ENCODE measurements at places on chromosomes 3 and 15. TPM values are rescaled to one million over a fixed set of nuclear protein-coding genes. Genes with fewer than 3 reads are reported as not detected.

GRCh38 chr15:47355759-47356158 is 361.5 kb upstream of the SEMA6D start:
- DNase-seq = no peak

GRCh38 chr3:11545186-11545851 is 98.4 kb downstream of the VGLL4 start:
- no peak for DNase-seq

DNA sequence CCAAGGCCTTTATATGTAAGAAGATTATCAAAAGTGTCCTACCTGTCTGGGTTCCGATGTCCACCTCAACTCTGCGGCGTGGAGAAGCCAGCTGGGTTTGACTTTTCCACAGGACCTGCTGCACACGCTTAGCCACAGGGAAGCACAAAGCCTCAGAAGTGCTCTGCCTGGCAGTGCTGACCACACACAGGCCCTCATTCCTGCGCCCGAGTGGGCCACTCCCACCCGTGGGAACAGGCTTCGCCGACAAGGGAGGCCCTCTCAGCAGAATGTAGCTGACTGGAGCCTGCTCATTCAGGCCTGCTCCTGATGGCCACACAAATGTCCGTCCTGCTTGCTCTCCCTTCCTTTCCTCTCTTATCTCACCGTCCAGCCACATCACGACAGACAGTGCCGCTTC is 221.4 kb upstream of the LRRN1 start:
- no peak for DNase-seq

GRCh38 chr3:38031022-38031994 is 1.9 kb upstream of the PLCD1 start:
- no peak for DNase-seq

DNA sequence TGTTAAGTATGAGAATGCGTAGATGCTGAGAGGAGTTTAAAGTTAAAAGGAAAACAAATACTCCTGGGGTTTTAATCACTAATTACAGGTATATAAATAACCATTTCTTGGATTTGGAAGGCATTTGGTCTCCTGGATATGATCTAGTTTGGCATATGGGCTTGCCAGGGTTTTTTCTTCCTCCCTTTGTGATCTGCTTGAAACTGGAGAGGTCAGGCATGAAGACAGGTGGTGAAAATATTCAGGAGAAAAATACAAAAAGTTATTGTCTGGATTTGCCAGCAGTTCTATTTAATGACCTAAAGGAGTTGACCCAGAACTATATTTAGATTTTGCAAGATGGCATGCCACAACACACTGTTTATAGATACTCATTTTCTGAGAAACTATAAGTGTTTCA is 136.3 kb downstream of the DIPK2A start:
- DNase-seq = no peak

Gene ST3GAL6
- total RNA-seq = 1.4 TPM

- peak; percentile 98 for DNase-seq
Observed at GRCh38 chr15:91561371-91562100, 292.0 kb upstream of the SLCO3A1 start.

Gene KIF15
- 10.8 TPM for total RNA-seq

- DNase-seq = peak; percentile 58
Observed at GRCh38 chr15:85785887-85786780, 8.6 kb downstream of the KLHL25 start.

GRCh38 chr3:171960159-171960558 is 79.2 kb upstream of the FNDC3B start:
- no peak for DNase-seq

DNA sequence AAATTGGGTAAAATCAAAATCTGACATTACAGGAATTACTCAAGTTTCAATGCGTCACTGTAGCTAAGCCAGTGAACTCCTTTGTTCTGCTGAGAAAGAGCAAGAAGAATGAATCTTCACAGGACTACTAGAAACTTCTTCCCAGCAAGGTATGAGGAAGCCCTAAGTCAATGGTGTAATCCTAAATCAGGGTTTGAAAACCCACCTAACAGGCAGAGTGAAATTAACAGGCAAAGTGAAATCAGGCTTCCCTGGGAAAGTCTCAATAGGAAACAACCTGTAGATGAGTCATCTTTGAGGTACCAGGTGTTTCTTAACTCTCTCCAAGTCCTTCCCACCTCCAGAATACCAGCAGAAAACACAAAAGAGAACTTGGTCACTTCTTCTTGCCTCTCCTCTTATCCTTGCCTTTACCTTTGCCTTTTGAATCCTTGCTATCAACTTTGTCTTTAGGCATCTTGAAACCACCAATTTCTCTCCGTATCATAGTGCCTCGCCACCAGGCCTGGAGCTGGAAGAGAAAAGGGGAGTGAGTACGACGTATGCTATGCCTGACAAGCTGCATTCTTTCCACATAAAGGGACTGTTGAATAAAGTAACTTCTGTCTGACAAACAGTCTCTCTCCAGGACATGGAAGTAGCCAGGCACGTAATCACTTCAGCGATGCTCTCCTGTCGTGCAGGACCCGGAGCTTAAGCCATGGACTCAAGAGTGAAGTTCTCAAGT is 60.6 kb upstream of the RPL35A start:
- DNase-seq = no peak

Gene PSTPIP1
- 0.36 TPM for total RNA-seq

- DNase-seq = peak; percentile 24
Observed at GRCh38 chr15:43845421-43845820, 18.6 kb downstream of the WDR76 start.

DNA sequence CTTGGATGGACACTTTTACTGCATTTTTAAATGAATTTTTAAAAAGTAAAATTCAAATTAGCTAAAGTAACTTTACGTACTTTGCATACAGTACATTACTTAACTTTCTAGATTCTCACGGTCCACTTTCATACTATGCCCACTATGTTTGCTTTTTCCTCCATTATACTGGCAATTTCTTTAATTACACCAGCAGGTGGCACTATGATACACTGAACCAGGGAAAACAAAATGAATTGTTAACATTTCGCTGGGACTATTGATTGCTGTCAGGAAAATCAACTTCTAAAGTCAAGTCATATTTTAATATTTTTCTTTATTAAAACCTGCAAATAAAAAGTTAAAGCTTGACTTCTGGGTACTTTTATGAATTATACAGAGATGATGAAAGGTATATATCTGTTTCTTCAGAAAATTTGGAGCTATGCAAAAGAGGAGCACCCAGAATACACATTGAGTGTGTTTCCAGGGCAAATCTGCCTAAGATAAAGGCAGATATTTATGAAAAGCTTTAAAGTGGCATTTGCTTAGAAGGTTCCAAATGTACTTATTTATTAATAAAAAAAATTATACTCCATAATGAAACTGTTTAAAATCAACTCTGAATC is 21.8 kb upstream of the POU1F1 start:
- DNase-seq = peak; percentile 32

- DNase-seq = no peak
Observed at GRCh38 chr15:29126821-29127461, 142.7 kb downstream of the NSMCE3 start.

- DNase-seq = no peak
Observed at GRCh38 chr3:157029365-157029790, 130.6 kb downstream of the CCNL1 start.

- no peak for DNase-seq
Observed at GRCh38 chr15:58748852-58749531, 515 bp downstream of the ADAM10 start.

DNA sequence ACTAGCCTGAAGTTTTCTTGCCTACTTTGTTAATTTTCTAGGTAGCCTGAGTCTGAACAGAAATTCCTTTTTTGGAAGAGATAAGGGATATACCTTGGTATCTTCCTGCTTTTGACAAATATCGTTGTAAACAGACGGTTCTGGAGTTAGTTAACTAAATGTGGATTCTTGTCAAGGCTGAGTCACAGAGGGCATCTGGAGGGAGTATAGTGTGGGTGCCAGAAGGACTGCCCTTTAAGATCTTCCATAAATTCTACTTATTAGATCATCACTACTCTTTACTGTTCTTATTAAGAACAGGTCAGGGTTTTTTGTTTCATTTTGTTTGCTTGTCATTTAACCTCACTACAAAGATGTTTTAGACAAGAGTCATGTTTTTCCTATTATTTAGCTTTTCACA is 125.3 kb upstream of the SKOR1 start:
- DNase-seq = no peak

Gene TRA2B
- total RNA-seq = 208 TPM

DNA sequence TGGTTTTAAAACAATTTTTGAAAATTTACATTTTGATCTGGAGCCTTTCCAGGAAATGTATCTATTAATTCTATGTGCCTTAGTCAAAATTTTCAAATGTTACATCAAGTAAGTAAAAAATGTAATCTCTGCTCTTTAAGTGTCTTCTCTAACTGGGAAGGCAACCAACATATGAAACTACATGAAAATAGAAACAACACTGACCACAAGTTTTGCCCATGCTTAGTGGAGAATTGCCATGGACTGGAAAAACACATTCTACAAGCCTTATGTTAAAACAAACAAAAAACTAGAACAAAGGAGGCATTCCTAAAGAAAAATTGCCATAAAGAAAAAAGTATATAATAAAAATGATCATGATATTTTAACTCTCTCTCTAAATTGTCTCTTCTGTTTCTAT is 75.9 kb upstream of the SPRED1 start:
- no peak for DNase-seq

- no peak for DNase-seq
Observed at GRCh38 chr3:188240189-188240981, 86.4 kb downstream of the LPP start.

- DNase-seq = no peak
Observed at GRCh38 chr3:150653110-150653561, 50.0 kb downstream of the SELENOT start.

GRCh38 chr15:82183121-82184031 is 79.2 kb downstream of the EFL1 start:
- peak; percentile 96 for DNase-seq

DNA sequence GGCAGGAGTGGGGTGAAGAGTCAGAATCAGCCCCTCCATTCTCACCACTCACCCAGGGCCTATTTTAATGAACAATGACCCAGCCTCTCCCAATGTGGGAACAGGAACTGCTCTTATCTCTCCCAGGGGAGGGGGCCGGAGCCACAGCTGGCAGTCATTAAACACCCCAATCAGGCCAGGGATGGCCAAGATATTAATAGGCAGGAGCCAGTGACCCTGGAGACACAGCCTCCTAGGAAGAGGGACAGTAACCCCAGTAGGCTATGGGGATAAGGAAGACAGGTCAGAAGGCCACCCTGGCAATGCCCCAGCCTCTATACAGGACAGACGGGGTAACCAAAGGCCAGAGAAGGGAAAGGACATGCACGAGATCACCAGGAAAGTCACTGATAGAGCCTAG is 38.6 kb downstream of the VIPR1 start:
- no peak for DNase-seq

GRCh38 chr15:87207990-87208580 is 1048.5 kb downstream of the NTRK3 start:
- DNase-seq = peak; percentile 25

Gene ROPN1
- total RNA-seq = not detected

DNA sequence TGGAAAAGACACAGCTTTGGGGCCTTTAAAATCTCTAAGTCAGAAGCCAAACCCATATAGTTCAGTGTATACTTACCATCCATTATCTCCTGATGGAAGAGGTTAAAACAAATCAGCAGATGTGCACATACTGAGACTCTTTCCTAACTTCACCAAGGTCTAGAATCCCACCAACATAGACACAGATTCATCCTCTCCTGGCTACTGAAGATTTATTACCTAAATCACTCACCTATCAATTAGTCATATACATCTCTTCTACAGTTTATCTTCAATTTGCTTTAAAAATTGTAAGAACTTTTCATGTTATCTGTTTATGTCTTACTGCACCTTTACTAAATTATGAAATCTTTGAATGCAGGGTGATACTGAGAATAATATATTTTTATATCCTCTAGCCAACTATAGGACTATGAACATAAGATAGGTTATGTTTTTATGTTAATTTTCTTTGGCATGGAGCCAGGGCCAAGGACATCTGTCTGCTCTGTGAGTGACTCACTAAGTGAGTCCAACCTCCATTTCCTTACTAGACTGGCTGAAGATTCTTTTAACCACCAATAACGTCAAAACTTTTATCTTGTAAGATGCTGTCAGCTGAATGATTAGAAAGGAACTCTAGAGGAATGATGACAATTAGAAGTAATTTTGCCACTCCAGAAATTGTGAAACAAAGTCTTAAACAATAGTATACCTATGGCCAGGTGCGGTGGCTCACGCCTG is 397.6 kb downstream of the FOXP1 start:
- DNase-seq = peak; percentile 82

DNA sequence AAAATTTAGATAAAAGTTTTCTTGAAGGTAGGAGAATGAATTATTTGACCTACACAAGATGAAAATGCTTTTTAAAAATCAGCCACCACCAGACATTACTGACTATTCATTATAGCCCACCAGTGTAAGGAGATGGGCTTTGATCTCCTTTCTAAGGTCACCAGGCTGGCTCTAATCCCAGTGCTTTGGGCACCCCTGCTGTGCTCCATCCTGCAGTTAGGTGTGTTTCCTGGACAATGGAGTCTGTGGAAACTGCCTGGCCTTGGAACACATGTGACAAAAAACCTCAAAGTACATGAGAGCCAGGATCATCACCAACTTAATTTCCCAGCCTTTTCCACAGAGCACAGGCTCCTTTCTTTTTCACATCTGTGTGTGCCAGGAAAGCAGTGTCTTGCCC is 260.9 kb downstream of the CHST2 start:
- no peak for DNase-seq

DNA sequence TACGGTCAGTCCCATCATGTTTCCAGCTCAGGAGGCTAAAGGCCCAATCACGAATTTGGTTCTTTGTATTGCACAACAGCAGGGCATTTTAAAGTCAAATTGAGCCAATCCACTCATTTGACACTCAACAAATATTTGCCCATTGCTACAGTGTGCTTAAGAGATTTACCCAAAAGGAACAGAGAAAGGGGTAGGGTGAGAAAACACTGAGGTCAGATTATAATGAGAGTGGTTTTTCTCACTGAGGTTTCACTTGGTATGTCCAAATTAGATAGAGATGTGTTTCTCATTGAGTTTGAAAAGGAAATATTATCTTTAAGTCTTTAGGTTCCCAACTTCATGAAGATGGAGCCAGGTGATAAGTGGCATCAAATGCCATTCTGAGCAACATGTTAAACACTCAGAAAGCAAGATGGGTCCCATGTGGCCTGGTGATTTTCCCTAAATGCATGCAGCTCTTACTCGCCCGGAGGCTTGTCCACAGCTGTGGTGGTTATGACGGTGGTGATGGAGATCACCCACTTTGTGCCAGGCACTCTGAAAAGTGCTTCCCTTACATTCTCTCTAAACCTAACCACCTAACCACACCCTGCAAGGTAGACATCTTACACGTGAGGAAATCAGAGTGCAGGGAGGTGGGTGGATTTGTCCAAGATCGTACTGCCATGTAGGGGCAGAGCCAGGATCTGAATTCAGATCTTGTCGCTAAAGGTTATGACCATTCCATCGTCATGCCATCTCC is 31.2 kb upstream of the USP3 start:
- DNase-seq = no peak
